ENCODE measurements at places on chromosomes 16 and 17.

DNA sequence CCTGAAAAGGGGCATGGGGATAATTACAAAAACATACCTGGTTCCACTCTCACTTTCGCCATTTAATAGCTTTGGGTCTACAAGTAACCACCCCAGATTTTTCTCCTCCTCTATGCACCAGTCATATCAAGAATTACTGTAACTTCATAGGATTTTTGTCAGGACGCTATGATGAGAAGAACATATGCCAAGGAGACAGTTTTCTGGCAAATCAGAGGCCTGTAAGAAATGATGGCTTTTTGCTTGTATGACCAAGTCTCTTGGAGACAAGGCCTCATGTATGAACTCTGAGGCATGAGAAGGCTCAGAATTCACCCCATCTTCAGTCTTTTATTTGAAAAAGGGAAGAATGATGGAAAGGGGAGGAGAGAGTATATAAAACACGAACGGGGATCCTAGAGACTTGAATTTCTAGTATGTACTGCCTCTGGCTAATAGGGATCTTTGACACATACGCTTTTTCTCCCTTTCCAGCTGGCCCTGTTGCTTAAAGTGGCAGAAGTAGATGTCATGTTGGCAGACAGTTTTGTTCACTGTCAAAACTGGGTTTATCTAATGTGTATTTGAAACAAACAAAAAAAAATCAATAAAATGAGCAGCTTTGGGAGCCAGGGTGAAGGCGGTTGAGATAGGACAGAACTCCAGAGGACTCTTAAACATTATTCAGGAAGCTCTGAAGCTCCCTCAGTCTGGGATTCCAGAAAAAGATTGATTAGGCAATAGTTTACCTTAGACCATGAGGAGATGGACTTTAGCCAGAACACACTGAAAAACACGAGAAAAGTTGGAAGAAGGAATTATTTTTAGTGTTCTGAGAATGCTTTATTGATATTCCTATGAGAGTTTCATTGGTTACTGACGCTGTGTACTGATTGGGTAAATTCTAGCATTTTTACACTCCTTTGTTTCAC is 656.6 kb downstream of the WWOX start:
- H3K27me3 ChIP-seq = no peaks in the 10 kb centered on the region
- no peak overlapping the region for H3K27ac ChIP-seq
- no peaks in the 10 kb centered on the region for H3K4me1 ChIP-seq
- H3K4me3 ChIP-seq = no peak overlapping the region

- DNase-seq = no peak
- no peaks in the 10 kb centered on the region for H3K36me3 ChIP-seq
- H3K4me3 ChIP-seq = no peak overlapping the region
- H3K27ac ChIP-seq = no peak overlapping the region
Measured at GRCh38 chr17:80673152-80673920, 128.7 kb downstream of the RPTOR start.

DNA sequence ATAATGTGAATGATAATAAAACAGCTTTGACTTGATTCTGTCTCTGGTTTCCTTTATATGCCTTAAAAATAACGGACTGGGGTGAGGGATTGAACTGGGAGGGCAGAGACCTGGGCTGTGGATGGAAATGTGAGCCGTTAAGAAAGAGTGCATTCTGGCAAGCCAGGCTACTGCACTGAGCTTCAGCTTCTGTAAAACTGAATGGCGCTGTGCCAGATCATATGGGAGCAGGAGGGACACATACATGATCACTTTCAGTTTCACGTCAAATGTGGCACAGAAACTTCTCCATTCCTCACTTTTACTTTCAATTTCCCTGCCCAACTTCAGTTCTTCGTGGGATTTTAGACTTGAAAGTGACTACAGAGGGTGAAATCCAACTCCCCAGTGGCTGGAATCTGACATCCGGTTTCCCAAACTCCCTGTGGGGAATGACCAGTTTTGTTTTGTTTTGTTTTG is 1.1 kb downstream of the MT2A start:
- H3K4me3 ChIP-seq = peak overlapping the region; percentile 70
- H3K27ac ChIP-seq = peak overlapping the region; percentile 92
- H3K36me3 ChIP-seq = no peaks in the 10 kb centered on the region

GRCh38 chr16:26396511-26397235 is 670.1 kb upstream of the C16orf82 start:
- H3K4me1 ChIP-seq = no peaks in the 10 kb centered on the region
- H3K27me3 ChIP-seq = no peaks in the 10 kb centered on the region
- no peak overlapping the region for H3K4me3 ChIP-seq
- no peak overlapping the region for H3K27ac ChIP-seq
- H3K36me3 ChIP-seq = no peaks in the 10 kb centered on the region
- DNase-seq = no peak

GRCh38 chr17:41251261-41251660 is 1.8 kb downstream of the KRTAP9-4 start:
- H3K27me3 ChIP-seq = no peaks in the 10 kb centered on the region
- H3K36me3 ChIP-seq = no peaks in the 10 kb centered on the region
- H3K27ac ChIP-seq = no peak overlapping the region
- no peak overlapping the region for H3K4me3 ChIP-seq

DNA sequence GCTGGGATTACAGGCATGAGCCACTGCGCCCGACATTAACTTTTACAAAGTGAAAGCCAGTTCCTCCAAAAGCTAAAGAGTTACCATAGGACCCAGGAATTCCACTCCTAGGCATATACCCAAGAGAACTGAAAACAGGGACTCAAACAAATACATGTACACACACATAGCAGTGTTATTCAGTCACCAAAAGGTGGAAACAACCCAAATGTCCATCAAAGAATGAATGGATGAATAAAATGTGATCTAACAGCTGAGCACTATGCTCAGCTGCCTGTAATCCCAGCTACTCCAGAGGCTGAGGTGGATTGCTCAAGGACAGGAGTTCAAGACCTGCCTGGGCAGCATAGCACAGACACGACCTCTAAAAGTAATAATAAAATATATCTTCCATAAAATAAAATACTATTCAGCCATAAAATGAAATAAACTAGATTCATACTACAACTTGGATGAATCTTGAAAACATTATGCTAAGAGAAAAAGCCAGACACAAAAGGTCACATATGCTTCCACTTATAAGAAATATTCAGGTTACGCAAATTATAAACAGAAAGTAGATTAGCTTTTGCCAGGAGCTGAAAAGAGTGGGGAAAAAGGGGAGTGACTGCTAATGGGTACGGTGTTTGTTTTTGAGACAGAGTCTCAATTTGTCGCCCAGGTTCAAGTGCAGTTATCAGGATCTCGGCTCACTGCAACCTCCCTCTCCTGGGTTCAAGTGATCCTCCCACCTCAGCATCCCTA is 9.3 kb upstream of the USP7 start:
- H3K4me1 ChIP-seq = no peaks in the 10 kb centered on the region
- DNase-seq = no peak
- H3K36me3 ChIP-seq = no peaks in the 10 kb centered on the region
- H3K27me3 ChIP-seq = no peaks in the 10 kb centered on the region
- H3K4me3 ChIP-seq = no peak overlapping the region
- H3K27ac ChIP-seq = no peak overlapping the region
